ENCODE measurements at places on chromosomes 4 and X.

GRCh38 chr4:19399001-19399400 lies 852.7 kb upstream of the SLIT2 start:
- no peak for DNase-seq

DNA sequence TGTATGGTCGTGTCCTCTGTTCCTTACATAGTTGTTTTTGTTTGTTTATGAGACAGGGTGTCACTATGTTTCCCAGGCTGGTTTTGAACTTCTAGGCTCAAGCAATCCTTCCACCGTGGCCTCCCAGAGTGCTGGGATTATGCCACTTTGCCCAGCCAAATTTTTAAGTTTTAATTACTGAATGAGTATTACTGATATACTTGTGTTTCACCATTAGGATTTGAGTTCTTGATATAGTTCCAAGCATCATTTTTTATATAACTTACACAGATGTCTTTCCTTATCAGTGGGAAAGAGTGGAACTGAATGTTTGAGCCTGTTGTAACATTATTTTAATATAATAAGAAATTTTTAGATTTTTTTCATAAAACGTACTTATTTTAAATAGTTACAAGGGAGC lies 20.4 kb downstream of the TMEM165 start:
- DNase-seq: no peak

- no peak for DNase-seq
These were observed 39.9 kb upstream of the GPRIN3 start for GRCh38 chr4:89347363-89348025.

GRCh38 chr4:101083131-101083530 lies 264.2 kb downstream of the PPP3CA start:
- no peak for DNase-seq

DNA sequence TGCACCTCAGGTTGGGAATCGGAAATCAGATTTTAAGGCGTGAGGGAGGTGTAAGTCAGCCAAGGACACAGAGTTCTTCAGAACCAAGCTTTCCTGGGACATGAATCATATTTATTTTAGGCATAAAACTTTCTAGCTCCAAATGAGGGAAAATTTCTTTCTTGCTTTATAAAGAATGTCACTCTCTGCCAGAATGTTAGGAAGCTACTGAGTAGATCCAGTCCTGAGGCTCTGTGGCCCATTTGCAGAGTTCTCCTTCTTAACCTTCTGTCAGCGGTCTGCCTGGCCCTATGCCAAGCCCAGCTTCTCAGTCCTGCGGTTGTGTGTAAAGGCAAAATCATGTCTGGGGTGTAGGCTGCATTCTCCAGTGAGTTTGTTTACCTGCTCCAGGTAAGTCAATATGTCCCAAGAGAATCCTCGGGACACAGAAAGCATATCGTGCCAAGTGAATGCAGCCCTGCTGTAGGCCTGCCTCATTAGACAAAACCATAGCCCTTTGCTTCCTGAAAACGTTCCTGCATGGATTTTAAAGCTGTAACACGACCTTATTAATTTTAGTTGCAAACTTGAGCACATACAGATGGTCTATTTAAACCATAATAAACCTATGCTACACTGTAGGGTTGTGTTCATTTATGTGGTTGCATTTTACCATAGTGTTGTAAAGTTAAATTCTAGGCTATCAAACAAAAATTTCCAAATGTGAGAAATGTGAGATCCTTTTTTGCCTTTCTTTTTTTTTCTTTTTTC lies 29.2 kb upstream of the CCNI start:
- peak; percentile 96 for DNase-seq

- DNase-seq: no peak
These were observed 56.2 kb downstream of the PPA2 start for GRCh38 chr4:105417624-105418023.

- no peak for DNase-seq
These were observed 230.2 kb downstream of the CLCN4 start for GRCh38 chrX:10387011-10387410.

GRCh38 chr4:188647820-188648370 lies 508.7 kb downstream of the TRIML1 start:
- DNase-seq: no peak

DNA sequence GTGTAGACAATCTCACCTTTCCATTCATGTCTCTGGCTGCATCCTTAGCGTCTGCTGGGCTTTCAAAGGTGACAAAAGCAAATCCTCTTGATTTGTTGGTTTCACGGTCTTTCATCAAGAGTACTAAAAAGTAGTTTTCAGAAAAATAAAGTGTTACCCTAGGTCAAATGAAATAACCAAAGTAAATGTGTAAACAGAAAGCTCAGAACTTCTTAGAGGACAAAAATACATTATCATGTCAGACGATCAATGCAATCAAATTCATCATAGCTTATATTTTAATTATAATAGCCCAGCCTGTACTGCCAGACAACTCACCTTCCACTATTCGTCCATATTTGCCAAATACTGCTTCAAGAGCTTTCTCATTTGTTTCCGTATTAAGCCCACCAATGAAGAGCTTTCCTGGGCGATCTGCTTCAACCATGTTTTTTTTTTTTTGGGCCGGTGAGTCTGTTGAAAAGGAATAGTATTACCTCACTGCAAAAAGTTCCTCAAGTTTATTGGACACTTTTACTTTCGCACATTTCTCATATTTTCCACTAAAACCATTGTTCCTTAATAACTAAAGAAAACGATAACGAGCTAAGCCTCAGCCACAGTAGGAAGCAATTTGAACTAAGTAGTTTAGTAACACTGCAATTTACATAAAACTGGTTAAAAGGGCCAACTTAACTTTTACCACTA lies 1.4 kb downstream of the RBMX start:
- DNase-seq: no peak

DNA sequence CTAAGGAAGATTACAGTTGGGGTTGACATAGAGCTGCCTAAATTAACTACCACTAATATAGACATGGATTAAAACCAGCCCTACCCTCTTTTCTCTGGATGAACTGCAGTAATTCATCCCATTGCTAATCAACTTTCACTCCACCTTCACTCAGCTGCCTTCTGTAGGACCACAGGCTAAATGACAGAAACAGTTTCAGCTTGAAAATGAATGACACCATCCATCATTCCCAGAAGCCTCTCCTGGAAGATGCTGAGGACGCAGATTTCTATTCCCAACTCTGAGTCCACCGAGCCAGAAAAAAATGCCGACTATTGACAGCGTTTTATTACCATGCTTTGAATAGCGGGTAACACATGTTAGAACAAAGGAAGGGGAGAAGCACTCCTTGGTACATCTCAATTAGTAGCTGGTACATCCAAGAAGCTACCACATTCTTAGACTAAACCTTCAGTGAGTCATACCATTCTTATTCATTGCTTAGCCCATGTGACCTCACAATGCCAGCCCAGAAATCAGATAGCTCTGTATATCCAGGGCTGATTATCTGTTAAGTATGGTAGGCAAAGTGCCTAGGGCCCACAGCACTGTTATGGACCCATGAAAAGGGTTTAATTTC lies 25.3 kb downstream of the DCX start:
- no peak for DNase-seq

DNA sequence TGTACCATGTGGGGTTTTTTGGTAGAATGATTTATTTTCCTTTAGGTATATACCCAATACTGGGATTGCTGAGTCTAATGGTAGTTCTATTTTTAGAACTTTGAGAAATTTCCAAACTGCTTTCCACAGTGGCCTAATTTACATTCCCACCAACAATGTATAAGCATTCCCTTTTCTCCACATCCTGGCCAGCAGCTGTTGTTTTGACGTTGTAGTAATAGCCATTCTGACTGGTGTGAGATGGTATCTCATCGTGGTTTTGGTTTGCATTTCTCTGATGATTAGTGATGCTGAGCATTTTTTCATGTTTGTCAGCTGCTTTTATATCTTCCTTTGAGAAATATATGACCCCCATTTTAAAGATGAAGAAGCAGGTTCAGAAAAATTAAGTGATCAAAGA lies 153.7 kb downstream of the CBR4 start:
- DNase-seq: no peak

- DNase-seq: no peak
These were observed 47.8 kb downstream of the KDR start for GRCh38 chr4:55077577-55077976.

- no peak for DNase-seq
These were observed 26.3 kb downstream of the MGARP start for GRCh38 chr4:139253713-139254112.

- DNase-seq: no peak
These were observed 16.5 kb downstream of the RXFP1 start for GRCh38 chr4:158538176-158538575.

DNA sequence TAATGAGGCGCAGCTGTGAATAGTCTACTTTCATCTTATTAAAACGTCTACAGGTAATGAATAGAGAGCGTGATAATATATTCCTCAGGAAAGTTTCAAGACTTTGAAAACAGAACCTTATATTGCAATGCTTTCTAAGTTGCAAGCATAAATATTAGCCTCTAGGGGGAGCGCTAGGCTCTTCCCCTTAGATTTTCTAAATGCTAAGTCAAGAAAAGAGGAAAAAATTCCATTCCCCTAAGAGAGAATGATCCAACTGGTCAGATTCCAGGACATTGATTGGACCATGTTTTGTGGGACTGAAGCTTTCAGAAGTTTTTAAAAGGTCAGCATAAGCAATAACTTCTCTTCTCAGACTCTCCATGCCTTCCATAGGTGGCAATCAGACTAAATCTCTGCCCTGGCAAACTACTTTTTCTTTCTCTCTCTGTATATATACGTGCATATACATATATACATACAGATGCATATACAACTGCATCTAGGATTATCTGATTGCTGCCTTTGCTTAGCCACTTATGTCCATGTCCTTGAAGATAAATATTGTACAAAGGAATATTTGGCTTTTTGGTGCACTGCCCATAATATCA lies 492.9 kb downstream of the INPP4B start:
- DNase-seq: no peak

DNA sequence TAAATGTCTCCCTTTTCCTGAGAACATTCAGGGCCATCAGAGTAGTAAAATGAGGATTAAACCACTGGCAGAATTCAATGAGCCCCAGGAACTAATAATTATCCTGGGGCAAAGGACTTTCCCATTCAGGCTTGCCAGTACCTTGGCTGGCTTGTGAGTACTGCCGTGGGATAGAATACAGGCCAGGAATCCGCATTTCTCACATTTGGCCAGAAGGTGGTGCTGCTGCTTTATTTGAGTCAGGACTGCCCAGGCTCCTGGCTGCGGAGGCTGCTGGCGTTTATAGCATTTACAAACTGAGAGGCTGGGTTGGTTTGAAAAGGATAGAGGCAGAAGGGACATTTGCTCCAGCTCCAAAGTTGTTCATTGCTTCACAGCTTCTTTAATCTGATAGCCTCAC lies 91.4 kb downstream of the RTL9 start:
- DNase-seq: peak; percentile 49

DNA sequence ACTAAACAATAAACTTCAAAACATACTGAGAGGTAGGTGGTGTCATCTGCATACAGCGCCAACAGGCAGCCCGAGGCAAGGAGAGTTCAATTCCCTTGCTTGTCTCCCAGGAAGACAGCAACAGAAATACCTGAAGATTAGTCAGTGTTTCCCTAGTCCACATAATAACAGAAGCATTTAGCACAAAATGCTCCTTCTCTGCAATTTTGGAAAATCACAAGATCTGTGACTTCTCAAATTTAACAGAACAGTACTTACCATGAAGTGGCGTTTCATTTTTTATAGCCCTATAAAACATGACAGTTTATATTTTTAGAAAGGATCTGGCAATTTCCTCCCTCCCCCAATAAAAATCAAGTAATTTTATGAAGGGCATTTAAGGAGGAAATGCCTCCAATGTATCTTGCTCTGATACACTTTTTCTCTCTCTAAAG lies 67.1 kb upstream of the MYOZ2 start:
- no peak for DNase-seq

DNA sequence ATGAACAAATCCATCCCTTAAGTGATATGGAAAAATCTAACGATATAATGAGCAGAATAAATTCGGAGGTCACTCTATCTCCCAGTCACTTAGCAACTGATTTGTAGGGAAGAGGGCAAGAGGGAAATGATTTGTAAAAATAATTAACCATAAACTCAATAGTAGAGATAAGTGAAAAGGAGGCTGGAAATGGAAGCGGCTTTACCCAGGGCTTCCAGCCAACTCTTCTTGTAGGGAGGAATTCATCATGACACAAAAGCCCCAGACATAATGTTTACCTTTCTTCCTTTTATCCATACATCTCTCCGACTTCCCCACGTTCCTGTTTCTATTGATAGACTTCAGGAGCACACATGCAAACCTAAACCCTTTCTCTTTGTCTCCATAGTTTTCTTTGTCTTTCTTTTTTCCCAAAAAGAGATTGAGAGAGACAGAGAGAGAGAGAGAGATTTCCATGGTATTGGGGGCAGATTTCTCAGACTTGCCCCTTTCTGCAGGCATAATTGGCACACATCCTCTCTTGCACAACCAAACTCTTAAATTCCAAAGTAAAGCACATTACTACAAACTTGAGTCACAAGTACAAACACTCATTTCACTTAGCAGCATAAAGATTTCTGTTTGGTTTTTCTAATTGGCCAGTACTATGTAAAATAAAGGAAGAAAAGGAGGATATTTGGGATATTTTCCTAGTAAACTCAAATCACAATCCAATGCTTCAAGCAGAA lies 140.9 kb downstream of the MAPK10 start:
- DNase-seq: no peak

DNA sequence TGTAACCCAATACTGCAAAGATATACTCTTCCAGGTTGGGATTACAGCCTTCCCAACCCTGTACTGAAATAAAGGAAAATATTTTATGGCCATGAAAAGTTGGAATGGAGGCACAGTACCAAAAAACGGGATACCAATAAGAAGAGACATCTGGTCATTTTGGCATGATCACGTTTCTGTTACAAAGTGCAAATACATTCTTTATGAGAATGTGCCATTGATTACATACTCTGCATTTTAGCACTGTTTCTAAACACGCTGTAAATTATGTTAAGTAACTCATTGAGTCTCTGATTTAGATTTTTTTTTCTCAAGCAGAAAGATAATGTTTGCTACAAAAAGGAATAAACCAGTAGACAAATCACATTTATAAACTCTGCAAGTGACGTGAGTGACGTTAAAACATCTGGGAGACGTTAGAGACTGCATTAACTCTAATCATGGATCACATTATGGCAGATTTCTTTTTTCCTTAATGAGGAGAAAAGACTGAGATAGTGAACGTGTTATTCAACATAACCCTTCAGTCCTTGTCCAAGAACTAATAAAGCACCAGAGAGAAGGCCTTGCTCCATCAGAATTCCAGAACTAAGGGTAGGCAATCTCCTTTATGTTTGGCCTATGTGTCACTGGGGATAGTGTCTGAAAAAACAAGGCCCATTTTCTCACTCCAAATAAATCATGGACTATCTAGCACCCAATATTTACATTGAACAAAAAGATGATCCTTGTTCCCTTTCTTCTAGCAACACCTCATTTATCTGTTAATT lies 31.0 kb downstream of the UNC5C start:
- DNase-seq: no peak

Measured in DMS79 treated with DMSO at 0.1 percent for 48 hours (cell line).